ENCODE measurements at places on chromosomes 16 and 17.

GRCh38 chr17:77498091-77498741, 357.4 kb downstream of the SEC14L1 start:
- no peak for DNase-seq

- no peak for DNase-seq
These were observed 115.7 kb upstream of the KCNJ16 start for GRCh38 chr17:69959283-69959682.

- DNase-seq = no peak
These were observed 81.7 kb downstream of the GOSR1 start for GRCh38 chr17:30558686-30559545.

GRCh38 chr17:51121620-51122472, 1.2 kb upstream of the SPAG9 start:
- DNase-seq = peak; percentile 94

DNA sequence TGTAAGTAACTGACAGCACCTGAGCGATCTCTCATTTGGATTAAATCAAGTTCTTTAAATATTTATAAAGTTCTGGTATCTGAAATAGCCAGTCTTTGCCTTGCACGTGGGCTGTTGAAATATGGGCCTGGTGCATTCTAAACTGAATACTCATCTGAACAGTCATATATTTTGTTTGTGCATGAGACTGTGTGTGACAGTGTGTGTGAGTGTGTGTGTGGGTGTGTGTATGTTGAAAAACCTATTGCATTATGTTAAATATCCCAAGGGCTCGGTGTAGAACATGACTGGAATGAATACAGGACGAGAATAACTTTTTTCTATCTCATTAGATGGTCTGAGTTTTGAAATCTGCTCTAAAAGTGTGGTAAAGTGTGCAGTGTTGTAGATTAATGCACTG, 82.4 kb upstream of the TOX3 start:
- no peak for DNase-seq

DNA sequence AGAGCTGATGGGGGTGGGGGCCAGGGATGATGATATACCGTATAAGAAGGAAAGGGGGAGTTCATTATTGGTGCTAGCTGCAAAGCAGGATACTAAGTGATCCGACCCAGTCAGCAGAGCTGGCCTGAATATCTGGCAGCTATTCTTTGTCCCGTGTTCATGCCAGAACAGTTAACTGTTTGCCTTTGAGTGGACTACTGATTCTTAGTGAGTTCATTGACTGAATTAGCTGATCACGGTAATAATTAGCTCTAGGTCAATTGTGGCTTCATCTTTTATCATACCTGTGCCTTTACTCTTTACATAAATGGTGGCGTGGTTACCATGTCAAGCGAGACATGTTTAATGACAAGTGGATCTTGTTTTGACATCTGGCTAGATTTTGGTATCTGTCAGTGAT, 5.3 kb downstream of the KPNB1 start:
- DNase-seq = no peak

DNA sequence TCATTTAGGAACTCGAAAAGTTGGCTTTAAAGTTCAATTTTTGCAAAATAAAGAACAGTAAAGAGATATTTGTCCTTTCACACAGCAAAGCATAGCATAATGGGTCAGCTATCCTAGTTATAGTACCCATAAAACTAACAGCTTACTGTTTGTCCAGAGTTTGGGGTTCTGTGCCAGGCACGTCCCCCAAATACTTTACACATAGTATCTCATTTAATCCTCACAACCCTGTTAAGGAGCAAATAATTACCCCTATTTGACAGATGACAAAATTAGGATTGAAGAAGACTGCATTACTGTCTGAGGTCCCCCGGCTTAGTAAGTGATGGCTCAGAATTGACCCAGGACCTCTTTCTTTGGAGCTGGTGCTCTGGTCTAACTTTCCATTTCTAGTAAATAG, 52.6 kb downstream of the MYO1D start:
- no peak for DNase-seq

- no peak for DNase-seq
These were observed 123.4 kb downstream of the ASIC2 start for GRCh38 chr17:33169580-33170285.

DNA sequence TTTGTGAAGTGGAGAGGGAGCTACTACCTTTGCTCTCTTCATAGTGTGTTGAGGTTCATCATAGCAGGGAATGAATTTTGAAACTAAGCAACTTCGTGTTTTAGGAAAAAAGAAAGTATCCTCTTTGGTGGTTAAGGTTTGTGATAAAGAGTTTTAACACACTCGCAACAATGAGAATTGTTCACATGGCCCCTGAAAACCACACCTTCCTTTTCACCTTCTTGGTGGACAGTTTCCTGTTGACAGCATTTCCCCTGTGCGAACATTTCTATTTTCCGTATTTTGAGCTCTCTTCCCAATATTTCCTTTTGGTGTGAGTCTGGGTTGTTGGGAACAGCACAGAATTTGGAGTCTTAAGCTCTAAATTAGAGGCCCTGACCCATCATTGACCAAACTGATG, 3.8 kb downstream of the OR4D2 start:
- DNase-seq = no peak

DNA sequence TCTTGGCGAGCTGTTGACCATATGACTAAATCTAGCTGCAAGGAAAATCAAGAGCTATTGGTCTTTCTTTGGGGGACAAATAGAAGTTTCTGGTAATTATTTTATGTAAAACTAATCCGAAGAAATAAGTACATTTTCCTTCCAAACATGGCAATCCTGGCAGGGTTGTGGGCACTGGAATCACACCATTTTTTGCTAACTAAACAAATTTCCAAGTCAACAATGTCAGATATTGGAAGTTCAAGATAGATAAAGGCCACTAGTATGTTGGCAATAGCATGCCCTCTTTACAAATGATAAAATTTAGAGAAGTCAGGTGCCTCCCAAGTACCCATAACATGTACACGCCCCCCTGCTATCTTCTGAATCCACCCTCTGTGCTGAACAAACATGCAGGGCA, 330.4 kb downstream of the CDH13 start:
- DNase-seq = no peak

DNA sequence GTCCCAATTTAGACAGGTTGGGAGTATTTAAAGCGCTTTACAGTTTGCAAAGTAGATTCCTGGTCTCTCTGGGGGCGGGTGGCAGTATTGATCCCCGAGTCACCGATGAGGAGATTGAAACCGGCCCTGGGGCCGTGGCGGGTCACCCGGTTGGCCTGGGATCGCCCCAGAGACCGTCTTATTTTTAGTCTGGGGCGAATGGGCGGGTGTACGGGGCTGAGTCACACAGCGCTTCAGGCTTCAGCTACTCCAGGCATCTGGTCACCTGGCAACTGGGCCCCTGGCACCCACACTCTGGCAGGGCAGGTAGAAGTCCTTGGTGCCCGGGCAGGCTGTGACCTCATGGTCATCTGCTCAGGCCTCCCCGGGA, 669 bp downstream of the MIEF2 start:
- peak; percentile 48 for DNase-seq

DNA sequence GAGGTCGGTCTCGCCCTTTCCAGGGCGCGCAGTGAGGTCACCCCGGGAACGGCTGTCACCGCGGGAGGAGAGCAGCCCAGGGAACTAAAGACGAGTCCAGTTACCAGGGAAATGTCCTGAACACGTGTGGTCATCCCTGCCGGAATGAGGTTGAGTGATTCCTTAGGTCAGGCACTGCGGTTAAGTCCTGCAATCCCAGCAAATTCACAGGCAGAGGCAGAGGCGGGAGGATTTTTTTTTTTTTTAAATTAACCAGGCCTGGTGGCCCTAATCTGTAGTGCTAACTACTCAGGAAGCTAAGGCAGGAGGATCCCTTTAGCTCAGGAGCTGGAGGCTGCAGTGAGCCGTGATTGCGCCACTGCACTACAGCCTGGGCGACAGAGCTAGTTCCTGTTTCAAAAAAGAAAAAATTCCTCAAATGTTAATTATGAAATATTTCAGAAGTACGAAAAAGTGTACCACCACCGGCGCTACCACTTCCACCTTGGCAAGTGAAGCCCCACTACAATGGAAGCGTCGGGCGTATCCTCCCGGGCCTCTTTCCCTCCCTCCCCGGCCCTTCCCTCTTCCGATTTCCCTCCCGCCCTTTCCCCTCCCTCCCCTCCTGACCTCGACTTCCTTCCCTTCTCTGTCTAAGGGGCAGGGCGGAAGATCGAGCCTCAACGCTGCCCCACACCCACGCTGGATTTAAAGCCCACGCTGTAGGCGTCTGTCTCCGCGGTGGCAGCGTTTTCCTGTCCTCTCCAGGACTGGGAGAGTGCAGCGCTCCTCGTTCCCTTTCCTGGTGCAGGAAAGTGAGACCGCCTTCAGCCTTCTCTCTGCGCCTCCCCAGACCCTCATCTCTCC, 27.3 kb downstream of the SLFN11 start:
- DNase-seq = no peak

DNA sequence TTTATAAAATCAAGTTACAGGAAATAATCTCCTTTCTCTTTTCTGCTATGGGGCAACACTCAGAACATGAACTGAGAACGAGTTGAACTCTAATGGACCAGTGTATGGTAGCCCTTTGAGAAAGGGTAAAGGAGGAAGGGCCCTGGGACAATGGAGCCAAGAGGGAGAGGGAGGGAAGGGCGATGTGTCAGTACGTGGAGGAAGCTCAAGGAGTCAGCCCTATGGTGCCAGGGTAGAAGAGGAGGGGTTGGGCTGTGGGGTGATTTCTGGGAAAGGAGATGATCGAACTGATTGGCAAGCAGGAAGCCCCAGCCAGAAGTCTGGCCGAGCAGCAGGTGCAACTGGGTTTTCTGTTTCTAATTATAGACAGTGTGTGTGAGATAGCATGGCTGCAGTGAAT, 4.3 kb upstream of the WIPI1 start:
- DNase-seq = peak; percentile 59

DNA sequence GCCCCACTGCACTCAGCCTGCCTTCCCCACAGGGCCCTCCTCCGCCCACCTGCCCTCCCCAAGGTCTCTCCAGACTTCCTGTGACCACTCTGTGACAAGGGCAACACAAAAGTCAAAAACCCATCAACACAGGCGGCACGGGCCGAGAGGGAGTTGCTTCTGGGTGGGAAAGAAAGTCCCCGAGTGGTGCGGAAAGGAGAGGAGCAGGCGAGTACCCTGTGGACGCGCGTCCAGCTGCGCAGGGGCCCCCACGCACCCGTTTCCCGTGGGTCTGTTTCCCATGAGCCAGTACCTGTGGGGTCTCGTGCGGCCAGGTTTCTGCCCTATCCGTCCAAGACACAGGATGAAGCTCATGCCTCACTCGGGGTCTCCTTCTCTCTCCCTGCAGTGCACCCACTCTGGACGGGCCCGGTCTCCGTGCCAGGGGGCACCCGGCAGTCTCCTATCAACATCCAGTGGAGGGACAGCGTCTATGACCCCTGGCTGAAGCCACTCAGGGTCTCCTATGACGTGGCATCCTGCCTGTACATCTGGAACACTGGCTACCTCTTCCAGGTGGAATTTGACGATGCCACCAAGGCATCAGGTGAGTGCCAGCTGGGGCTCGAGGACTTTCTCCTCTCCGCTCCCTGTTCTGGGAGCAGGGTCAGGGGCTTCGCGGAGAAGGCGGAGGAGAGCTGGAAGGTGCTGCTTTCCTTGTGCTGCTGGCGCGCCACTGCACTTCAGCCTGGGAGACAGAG, 12.2 kb downstream of the CD2BP2 start:
- DNase-seq = no peak

- peak; percentile 90 for DNase-seq
These were observed 1.5 kb downstream of the HCFC1R1 start for GRCh38 chr16:3022208-3022683.

- no peak for DNase-seq
These were observed 40.9 kb upstream of the BAHCC1 start for GRCh38 chr17:81354252-81354953.

- DNase-seq = peak; percentile 39
These were observed 38.6 kb downstream of the SYNRG start for GRCh38 chr17:37570527-37571093.

DNA sequence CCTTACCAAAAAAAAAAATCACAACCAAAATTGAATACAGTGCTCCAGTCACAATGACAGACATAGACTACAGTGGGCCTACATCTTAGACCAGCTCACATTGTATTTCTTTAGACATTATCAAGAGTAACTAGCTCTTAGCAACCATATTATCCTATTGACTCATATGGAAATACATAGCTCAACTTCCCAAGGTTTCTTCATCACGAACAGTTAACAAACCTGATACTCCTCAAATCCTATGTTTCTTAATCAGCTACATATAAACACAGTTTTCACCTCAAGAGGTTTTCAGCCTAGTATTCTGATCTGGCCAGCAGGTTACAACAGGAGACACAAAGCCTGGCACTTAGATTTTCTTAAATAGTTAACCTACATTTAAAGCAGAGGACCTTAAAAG, 29.7 kb downstream of the CMC2 start:
- DNase-seq = no peak

- DNase-seq = peak; percentile 46
These were observed 25.7 kb downstream of the STAT5A start for GRCh38 chr17:42313773-42314566.

DNA sequence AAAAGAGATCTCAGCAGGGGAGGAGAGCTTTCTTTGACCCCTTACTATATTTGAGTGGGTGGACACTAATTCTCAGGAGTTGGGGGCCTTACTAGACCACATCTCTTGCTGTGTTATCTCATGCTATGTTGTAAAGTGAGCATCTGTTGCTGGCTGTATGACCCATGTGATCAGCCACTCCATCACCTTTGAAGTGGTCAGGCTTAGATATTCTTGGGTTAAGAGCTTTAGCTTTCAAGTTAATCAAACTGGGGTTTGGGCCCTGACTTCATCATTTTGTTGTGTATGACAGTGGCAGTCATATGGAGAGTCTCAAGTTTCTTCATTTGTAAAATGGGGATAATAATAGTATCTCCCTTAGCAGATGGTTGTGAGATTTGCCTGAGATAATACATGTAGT, 201.1 kb downstream of the FTO start:
- DNase-seq = no peak

DNA sequence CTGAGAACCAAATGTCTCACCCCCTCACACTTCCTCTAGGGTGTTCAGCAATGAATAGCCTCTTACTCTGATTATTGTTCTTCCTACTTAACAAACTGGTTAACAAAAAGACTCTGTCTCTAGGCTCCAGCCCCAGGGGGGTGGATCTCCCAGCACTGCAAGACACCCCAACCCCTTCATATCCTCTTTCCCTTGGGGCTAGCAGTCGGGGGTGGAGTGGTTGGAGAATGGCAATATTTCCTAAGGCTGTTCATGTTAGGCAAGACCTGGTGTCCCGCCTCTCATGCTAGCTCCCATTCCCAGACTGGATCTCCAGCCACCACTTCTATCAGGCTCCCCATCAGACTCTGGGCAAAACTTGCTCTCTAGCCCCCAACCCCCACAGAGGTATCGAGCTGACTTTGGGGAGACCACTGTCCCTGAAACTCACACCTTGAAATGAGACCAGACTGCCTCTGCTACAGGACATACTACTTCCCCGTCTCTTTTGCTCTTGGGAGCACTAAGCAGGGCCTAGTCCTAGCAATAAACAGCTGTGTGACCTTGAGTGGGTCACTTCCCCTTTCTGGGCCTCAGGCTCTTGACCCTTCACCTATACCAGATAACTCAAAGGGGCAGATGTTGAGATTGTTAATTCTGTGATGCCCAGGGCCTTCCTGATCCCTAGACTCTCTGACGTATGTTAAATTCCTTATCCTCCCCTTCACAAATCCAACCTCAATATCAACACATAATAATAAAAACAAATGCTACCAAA, 2.4 kb downstream of the SLC25A35 start:
- no peak for DNase-seq

GRCh38 chr16:70349783-70350182, 3.1 kb downstream of the DDX19A start:
- DNase-seq = peak; percentile 15

- DNase-seq = peak; percentile 40
These were observed 17.1 kb downstream of the PSKH1 start for GRCh38 chr16:67910158-67910557.

GRCh38 chr16:89136931-89137330, 34.6 kb upstream of the CDH15 start:
- no peak for DNase-seq
